HS-27A (cell line): ENCODE measurements at places on chromosomes 11 and 22.

- DNase-seq, result no peak
Observed at GRCh38 chr11:662689-663274, 25.7 kb downstream of the DRD4 start.

DNA sequence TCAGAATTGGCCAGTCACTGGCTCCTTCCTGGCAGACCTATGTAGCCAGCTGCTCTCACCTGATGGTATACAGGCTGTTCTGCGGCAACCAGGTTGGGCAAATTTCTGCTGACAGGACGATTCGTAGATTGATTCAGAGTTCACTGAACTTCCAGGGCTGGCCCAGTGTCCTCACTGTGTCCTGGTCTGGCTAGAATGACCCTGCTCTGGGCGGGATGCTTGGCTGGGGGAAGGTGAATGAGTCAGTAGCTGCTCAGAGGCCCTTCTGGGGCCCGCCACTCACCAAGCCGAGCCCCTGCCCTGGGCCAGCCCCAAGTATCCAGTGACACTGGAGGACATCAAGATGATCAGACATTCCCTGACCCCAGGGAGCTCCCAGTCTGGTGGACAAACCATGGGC is 62.9 kb upstream of the WNT11 start:
- DNase-seq, result no peak

GRCh38 chr11:82675838-82676237 is 57.8 kb downstream of the FAM181B start:
- DNase-seq, result no peak

DNA sequence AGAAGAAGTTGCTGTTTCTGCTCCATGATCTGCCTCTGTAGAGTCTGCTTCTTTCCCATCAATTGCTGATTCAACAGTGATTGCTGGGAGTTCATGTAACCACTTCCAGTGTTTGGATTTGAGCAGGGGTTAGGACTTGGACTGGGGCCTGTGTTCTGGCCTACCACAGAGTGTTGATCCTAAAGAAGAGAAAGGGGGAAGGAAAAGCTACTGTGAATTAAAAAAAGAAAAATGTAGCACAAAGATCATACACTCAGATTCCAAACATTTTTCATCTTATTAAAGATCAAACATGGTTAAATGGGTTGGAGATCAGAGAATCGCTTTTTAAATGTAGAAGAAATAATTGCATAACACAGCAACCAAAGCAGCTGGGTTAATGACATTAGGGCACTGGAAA is 67.6 kb upstream of the MTMR2 start:
- peak; percentile 26 for DNase-seq

DNA sequence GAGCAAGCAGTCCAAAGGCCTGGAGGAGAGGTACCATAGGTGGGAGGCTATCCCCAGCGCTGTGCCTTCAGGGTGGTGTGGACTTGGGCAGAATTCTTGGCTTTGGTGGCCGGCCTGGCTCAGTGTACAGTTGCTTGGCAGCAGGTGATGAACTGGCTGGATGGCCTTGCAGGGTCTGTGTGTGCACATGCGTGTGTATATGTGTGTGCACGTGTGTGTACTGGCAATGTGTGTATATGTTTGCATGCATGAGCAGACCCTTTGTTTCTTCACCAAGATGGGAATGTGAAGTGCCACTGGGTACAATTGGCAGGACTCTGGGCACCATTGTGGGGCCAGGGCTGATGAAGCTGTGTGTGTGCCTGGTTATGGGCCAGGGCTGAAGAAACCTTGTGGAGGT is 53.0 kb downstream of the CEP164 start:
- DNase-seq, result no peak

DNA sequence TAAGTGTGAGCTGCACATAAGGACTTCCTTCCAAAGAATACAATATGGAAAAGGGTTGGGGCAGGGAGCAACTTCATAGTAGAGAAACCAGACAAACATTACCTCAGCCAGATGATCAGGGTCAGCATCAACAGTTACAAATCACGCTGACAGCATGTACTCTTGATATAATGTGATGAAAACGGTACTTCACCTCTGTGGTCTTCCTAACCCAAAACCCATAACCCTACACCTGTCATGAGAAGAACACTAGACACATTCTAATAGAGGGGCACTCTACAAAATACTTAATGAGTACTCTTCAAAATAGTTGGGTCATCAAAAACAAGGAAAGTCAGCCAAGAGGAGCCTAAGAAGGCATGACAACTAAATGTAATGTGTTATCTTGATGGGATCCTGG is 43.9 kb downstream of the RRAS2 start:
- no peak for DNase-seq

GRCh38 chr11:78731027-78731426 is 156.4 kb upstream of the NARS2 start:
- DNase-seq, result no peak

- DNase-seq, result no peak
Observed at GRCh38 chr11:110782616-110783015, 70.4 kb upstream of the ARHGAP20 start.

GRCh38 chr22:20600137-20600673 is 92.8 kb downstream of the MED15 start:
- DNase-seq, result no peak

GRCh38 chr11:92941676-92942571 is 27.5 kb upstream of the MTNR1B start:
- no peak for DNase-seq

GRCh38 chr11:129814244-129815014 is 1.2 kb upstream of the TMEM45B start:
- DNase-seq, result no peak

GRCh38 chr11:68040957-68041591 is 2.2 kb downstream of the TCIRG1 start:
- DNase-seq, result no peak

- no peak for DNase-seq
Observed at GRCh38 chr11:111714522-111714921, 51.7 kb downstream of the PPP2R1B start.
